ENCODE measurements at places on chromosomes 12 and 14. TPM values are rescaled to one million over a fixed set of nuclear protein-coding genes. Genes with fewer than 3 reads are reported as not detected.

GRCh38 chr14:55946231-55946630, 172.0 kb upstream of the PELI2 start:
- no peaks in the 10 kb centered on the region for H3K36me3 ChIP-seq
- peaks cover 6% of the 10 kb centered on the region for H3K4me1 ChIP-seq
- no peak overlapping the region for H3K4me3 ChIP-seq
- no peak for DNase-seq
- H3K27ac ChIP-seq, result no peak overlapping the region

- H3K4me3 ChIP-seq, result no peak overlapping the region
- H3K36me3 ChIP-seq, result no peaks in the 10 kb centered on the region
- peaks cover 6% of the 10 kb centered on the region for H3K27me3 ChIP-seq
- DNase-seq, result no peak
- no peaks in the 10 kb centered on the region for H3K4me1 ChIP-seq
These were observed 6.6 kb downstream of the FERMT2 start for GRCh38 chr14:52944254-52944653.

C14orf39 gene
- polyA plus RNA-seq, result 0.22 TPM

GRCh38 chr12:14901228-14901562, 15.5 kb upstream of the MGP start:
- no peak for DNase-seq
- H3K27me3 ChIP-seq, result no peaks in the 10 kb centered on the region
- H3K4me3 ChIP-seq, result no peak overlapping the region
- no peaks in the 10 kb centered on the region for H3K4me1 ChIP-seq
- H3K27ac ChIP-seq, result no peak overlapping the region

PCED1B gene
- 4.3 TPM for polyA plus RNA-seq

GRCh38 chr14:74636424-74637177, 24.6 kb upstream of the LTBP2 start:
- no peak overlapping the region for H3K27ac ChIP-seq
- H3K4me3 ChIP-seq, result no peak overlapping the region
- no peaks in the 10 kb centered on the region for H3K27me3 ChIP-seq
- no peaks in the 10 kb centered on the region for H3K4me1 ChIP-seq
- no peak for DNase-seq

B3GNT4 gene
- 1.8 TPM for polyA plus RNA-seq
